AG09309 (cell line): ENCODE measurements at places on chromosomes 16 and 17.

DNA sequence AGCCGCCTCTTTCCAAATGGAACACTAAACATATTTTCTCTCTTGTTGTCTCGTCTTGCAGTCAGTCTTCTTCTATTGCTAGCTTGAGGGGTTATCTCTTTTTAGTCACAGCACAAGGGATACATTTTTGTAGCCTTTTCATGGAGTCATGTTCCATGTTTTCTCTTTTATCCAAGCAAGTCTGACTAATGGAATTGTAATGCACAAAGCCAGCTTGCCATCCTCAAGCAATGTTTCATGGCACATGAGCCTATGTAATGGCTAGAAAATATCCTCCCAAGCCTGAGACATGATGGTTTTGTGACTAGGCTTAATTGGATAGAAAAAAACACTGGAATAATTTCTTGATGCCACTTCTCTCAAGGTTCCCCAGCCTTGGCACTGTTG is 414.6 kb upstream of the GOT2 start:
- no peak for DNase-seq

- no peak for DNase-seq
These were observed 59.4 kb downstream of the ADAMTS18 start for GRCh38 chr16:77375396-77375795.

DNA sequence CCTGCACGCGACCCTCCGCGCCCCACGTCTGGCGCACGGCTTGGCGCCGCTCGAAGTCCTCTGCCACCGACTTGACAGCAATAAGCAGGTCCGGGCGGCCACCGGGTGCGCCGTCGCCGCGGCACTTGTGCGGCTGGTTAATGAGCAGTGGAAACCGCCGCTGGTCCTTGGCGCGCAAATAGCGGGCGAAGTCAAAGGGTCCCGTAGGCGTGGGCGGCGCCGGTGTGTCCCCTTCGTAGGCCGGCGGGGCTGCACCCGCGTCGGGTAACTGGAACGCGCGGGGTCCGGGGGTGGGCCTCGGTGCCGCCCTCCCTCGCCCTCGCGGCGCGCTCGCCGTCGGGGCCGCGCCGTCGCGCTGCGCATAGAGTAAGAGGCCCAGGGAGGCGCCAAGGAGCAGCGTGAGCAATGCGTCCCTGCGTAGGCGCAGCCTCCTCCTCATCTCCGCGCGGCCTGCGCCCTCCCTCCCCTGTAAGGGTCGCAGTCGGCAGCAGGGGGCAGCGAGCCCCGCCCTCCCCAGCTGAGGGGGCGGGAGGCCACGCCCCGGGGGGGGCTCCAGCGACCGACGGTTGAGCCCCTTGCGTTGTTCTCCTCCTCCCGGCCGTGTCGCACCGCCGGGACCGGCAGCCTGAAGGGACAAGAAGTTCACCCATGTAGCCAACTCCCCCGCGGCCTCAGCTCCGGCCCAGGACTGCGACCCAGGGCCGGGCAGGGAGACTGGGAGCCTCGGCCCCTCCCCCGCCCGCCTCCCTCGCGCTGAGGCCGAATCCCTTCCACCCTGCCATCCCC is 558 bp downstream of the B3GNT9 start:
- DNase-seq, result no peak

DNA sequence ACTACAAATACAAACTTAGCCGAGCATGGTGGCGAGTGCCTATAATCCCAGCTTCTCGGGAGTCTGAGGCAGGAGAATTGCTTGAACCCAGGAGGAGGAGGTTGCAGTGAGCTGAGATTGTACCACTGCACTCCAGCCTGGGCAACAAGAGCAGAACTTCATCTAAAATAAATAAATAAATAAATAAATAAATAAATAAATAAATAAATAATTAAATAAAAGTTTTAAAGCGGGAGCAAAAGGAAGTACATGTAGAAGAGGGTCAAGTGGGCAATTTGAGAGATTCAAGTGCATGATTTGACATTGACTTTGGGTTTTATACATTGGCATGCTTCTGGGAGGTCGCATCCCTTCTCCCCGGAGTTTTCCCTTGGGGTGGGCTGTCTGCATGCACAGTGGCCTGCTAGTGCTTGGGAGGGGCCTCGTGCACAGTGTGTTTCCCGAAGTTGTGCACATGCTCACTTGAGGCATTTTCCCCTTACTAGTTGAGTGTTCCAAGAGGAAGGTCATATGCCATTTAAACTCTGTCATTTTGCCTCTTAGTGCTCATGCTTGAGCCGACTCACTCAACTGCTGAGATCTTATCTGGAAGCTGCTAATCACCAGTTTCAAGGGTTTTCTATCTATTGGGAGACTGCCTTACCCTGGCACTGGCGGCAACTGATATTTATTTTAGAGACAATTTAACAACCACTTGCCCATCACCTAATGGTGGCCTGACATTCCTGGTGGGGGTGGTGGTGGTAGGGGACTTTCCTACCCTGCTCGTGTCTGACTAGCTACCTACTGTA is 193.2 kb upstream of the MPHOSPH6 start:
- DNase-seq, result no peak

DNA sequence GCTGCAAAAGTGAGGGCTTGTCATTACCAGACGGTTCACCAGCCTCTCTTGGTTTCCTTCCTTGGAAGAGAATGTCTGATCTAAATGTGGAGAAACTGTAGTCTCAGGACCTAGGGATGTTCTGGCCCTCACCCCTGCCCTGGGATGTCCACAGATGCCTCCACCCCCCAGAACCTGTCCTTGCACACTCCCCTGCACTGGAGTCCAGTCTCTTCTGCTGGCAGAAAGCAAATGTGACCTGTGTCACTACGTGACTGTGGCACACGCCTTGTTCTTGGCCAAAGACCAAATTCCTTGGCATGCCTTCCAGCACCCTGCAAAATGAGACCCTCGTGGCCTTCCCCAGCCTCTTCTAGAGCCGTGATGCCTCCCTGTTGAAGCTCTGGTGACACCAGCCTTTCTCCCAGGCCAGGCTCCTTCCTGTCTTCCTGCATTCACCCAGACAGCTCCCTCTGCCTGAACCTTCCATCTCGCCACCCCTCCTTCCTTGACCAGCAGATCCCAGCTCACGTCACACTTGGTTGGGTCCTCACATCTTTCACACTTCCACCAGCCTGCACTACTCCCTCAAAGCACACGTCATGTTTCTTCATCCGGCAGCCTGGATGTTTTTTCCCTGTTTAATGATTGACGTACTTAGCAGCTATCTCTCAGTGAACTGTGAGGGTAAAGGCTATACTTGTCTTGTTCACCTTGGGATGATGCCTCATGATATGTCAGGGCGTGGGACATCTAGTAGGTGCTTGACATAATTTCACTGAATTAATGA is 4.3 kb downstream of the ZNF768 start:
- no peak for DNase-seq

GRCh38 chr16:28326881-28327610 is 34.7 kb downstream of the SBK1 start:
- no peak for DNase-seq

DNA sequence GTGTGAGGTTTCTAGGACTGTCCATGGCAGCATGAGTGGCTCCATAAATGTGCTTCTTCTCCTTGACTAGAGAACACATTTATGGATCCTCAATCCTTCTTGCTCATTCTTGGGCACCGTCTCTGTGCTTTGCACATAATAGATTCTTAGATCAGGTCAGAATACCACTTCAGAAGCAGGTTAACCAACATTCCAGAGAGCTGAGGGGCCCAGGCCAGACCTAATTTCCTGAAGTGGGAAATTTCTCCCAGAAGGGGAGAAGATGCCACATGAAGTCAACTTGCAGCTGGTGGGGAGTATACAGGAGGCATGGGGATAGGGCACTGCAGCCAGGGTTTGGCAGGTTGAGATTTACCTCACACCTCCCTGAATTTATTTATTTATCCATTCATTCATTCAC is 24.4 kb upstream of the VAT1L start:
- no peak for DNase-seq

DNA sequence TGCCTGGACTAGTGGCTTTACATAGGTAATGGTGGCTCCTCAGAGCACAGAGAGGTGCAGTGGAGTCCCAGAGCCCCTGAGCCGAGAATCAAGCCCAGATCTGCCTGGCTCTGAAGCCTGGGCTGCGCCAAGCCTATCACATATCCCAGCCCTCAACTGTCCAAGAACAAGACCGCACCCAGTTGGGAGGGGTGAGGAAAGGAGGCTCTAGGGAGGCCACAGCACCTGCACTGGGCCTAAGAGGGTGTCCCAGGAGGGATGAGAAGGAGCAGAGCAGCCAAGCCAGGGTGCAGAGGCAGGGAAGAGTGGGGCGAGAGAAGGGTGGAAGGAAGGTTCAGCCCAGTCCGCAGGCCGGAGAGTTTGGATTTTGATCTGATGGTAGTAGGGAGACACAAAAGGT is 941 bp upstream of the RNF112 start:
- no peak for DNase-seq

DNA sequence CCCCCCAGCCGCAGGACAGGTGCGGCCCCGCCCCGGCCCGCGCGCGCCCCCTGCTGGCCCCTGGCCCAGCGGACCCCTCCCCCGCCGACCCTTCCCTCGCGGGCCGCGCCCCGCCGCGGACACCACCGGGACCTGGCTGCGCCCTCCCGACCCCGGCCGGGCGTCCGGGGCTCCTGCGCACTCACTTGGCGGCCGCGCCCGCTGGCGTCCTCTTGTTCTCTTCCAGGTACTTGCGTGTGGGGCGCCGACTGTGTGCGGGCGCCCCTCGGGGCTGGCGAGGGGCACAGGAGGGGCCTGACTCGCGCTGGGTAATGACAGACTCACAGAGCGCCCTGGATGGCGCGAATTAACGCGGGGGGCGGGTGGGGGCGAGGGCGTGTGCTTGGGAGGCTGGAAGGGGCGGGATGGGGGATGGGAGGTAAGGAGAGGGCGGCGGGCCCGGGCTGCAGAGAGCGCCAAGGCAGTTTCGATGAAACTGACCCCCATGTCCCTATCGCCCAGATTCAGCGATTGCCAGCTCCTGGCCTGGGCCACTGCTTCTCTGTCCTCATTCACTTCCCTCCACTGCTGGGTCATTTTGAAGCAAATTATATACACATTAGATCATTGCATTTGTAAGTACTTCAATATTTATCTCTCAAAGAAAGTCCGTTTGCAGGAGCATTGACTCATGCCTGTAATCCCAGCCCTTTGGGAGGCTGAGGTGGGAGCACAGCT is 445 bp upstream of the DBNDD1 start:
- DNase-seq, result no peak

DNA sequence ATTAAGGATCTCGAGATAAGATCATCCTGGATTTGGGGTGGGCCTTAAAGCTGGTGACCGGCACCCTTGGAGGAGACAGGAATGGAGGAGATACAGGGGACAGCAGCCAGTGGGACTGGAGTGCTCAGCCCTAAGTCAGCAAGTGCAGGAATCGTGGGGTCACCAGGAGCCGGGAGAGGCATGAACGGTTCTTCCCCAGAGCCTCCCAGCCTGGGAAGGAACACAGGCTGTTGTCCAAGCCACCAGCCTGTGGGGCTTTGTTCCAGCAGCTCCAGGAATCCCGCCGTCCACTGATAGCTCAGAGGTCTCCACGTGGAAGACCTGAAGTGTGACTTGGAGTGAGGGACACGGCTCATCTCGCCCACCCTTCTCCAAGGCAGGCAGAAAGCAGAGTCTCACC is 2.5 kb upstream of the WDR45B start:
- no peak for DNase-seq

DNA sequence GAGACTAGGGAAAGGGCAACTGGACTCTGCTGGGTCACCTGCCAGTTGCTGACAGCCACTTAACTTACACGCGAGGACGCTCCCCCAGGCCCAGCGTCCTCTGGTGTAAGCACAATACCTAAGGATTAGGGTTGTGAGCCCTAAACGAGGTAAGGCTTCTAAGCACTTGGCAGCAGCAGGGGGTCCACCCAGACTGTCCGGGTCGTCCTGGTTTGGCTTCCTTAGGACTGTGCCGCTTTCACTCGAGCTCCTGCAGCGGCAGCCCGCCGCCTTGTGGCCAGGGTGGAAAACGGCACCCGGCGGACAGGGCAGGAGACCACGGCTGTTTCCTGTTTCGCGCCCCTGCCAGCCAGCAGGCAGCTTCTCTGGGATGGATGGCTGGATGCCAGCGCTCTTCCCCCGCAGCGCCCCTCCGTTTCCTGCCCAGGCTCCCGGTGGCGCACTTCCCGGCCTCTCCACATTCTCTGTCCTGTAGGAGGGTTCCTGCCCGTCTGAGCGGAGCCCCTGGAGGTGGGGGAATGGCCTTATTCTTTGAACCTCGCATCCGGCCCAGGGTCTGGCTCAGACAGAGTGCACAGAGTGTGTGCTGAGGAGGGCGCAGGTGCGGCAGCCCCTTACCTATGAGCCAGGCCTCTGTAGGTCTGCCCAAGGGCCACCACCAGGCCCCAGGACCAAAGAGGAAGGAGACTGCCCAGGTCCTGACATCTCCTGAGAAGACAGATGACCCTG is 47.0 kb upstream of the AMZ2 start:
- DNase-seq, result no peak

DNA sequence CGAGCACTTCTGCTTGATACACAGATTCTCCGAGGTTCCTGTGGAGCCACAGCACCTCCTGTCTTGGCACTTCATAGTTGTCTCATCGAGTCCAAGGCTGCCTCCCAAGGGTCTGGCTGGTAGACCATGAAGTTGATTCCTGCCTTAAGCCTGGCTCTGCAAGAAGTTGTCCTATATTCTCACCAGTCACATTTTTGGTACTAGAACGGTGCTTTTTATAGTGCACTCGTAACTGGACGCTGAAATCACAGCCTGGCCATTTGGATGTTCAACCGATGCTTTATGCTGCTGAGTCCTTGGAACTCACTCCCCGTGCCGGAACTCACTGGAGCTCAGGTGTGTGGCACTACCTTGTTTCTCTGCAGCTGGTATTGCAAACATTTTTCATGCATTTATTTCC is 35.6 kb downstream of the RMI2 start:
- DNase-seq, result no peak

GRCh38 chr16:30523768-30524574 is 2.4 kb downstream of the ZNF768 start:
- DNase-seq, result no peak

GRCh38 chr17:61461586-61461966 is 9.4 kb downstream of the TBX4 start:
- DNase-seq, result no peak

DNA sequence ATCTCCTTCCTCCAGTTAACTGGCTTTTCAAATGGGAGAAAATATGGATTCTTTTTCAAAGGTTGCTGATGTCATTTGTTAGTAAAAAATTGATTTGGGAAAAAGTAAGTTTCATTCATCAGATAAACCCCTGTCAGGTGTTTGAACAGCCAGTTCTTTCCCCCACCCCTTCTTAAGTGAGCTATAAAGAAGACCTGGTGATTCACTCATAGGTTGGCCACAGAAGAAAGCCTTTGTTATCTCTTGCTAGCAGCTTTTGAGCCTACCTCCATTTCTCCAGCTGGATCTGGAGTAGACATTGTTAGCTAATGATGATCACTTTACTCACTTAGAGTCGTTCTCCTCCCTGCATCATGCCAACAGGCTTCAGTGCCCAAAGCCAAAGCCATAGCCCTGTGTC is 63.0 kb downstream of the NLK start:
- DNase-seq, result no peak

DNA sequence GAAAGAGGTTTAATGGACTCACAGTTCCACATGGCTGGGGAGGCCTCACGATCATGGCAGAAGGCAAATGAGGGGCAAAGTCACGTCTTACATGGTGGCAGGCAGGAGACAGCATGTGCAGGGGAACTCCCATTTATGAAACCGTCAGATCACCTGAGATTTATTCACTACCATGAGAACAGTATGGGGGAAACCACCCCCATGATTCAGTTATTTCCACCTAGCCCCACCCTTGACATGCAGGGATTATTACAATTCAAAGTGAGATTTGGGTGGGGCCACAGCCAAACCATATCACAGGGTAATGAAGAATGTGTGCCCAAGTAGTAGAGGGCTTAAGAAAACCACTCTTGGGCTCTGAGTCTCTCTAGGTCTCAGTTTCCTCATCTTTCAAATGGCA is 85.1 kb downstream of the PRKCB start:
- DNase-seq, result no peak

GRCh38 chr17:19333132-19333440 is 29.4 kb downstream of the B9D1 start:
- no peak for DNase-seq
